Aortic smooth muscle cell (primary cell): ENCODE measurements at places on chromosomes 5 and 9. TPM values are rescaled to one million over a fixed set of nuclear protein-coding genes. Genes with fewer than 3 reads are reported as not detected.

Gene CDKN2B
- total RNA-seq = 4.4 and 12.6 TPM in 2 replicates

Gene CMYA5
- total RNA-seq = 0.26 and 0.31 TPM in 2 replicates

Gene PAEP
- total RNA-seq = not detected in 2 replicates

Gene CERCAM
- total RNA-seq = 67.5 and 84.1 TPM in 2 replicates

Gene HAVCR2
- total RNA-seq = 0.26 and 0.56 TPM in 2 replicates

Gene PCDHGA9
- total RNA-seq = 2.9 and 5.7 TPM in 2 replicates

Gene GMCL2
- not detected in 2 replicates for total RNA-seq

Gene GABBR2
- total RNA-seq = 0.12 and 0.13 TPM in 2 replicates

Gene S1PR3
- total RNA-seq = 17.5 and 33.0 TPM in 2 replicates

Gene PCDHA2
- 0.06 TPM in 1 of 2 replicates, not detected in the other for total RNA-seq

Gene SNAPC4
- total RNA-seq = 4.9 and 6.5 TPM in 2 replicates

Gene VLDLR
- 2.2 and 3.0 TPM in 2 replicates for total RNA-seq

Gene RFESD
- 2.1 and 2.2 TPM in 2 replicates for total RNA-seq

Gene IFNA2
- not detected in 2 replicates for total RNA-seq

Gene TRIM14
- 0.92 and 1.8 TPM in 2 replicates for total RNA-seq

Gene PCDHGB4
- total RNA-seq = 20.1 and 26.5 TPM in 2 replicates

Gene PPIC
- total RNA-seq = 59.2 and 74.4 TPM in 2 replicates

Gene SPATA31A3
- total RNA-seq = not detected in 2 replicates
